Activated CD4-positive, alpha-beta T cell treated with anti-CD3 and anti-CD28 coated beads, Interleukin-2, amount 50 U/mL, for 48 hours (primary cell): ENCODE measurements at places on chromosomes 11 and 22.
A peak's percentile ranks its signal among the peaks of the same experiment; 100 is the strongest.

GRCh38 chr11:71929491-71929890 lies 645 bp downstream of the RNF121 start:
- DNase-seq, result no peak

GRCh38 chr11:123390146-123390545 lies 39.9 kb upstream of the GRAMD1B start:
- no peak for DNase-seq

- peak; percentile 44 for DNase-seq
Measured at GRCh38 chr11:96112192-96113128, 188.6 kb upstream of the MTMR2 start.

DNA sequence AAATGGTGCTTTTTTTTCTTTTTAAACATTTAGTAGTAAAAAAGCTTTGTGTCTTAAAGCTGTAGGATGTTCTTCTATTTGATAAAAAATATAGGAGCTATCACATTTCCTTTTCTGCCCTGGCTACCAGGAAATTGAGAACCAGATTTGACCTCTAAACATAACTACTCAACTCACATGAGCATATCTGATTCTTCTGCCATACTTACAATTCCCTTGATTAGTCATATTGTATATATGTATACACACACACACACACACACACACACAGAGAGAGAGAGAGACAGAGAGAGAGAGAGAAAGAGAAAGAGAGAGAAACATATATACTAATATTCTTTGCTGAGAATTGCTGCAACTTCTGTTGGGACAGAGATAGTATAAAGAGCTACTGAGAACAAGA lies 23.0 kb upstream of the GDPD4 start:
- no peak for DNase-seq

DNA sequence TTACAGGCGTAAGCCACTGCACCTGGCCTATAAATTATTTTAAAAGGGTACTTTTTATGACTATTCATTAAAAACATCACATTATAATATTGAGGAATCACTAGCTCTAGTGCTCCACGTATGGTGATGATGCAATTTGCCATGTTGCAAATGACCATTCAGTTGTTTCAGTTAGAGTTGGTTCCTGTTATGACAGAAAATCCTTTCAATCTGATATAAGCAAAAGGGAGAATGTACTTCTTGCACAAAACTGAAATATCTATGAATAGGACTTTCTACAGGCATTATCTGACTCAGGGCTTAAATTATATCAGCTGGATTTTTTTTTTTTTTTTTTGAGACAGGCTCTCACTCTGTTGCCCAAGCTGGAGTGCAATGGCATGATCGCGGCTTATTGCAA lies 45.6 kb upstream of the RRM1 start:
- no peak for DNase-seq

GRCh38 chr22:49349181-49349835 lies 478.4 kb downstream of the BRD1 start:
- no peak for DNase-seq

GRCh38 chr11:133898031-133898769 lies 52.9 kb upstream of the SPATA19 start:
- no peak for DNase-seq

DNA sequence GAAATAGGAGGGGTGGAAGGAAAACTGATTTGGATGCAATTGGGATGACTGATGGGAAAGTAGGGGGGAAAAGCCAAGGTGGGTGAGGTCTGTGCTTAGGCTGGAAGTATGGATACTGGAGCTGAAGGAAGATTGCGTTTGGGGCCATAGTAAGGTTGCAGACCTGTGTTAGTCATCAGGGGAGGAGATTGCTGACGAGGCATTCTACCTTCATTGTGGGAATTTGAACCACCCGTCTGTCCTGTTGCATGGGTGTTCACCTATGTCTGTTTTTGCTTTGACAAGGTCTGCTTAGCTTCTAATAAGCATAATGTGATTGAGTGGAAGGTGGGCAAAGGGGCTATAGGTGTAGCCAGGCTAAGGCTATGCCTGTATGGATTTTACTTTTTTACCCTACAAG lies 323.8 kb downstream of the BLID start:
- DNase-seq, result no peak

DNA sequence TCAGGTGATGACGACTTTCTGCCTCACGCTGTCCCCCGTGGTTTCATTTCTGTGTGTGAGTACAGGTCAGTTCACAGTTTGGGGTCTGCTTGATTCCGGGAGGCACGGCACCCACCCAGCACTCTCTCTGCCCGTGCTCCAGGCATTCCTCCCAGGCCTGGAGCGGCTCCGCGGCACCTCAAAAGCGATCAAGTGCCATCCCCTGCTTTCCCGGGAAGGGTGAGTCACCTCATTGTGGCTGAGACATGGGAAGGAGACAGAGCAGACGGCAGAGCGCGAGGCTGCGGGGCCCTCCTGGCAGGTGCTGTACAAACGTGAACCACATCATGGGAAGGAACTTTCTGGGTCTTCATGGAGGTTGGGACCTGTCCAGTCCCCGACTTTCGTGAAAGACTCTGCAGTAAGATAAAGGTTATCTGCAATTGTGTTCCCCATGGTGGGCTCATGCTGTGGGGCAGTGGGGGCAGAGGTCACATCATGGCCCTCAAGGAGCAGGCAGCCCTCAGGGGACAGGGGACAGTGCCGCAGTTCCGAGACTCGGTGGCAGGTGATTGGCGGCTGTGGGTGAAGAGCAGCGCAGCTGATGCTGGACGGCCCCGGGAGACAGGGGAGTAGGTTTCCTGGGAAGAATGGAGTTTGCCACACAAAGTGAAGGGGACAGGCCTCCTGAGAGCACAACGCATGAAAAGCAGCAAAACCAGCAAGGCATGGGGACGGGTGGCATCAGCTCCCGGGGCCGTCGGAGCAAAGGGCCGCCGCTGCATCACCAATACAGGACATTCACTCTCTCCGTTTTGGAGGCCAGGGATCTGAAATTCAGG lies 65.3 kb downstream of the CELSR1 start:
- DNase-seq, result no peak

DNA sequence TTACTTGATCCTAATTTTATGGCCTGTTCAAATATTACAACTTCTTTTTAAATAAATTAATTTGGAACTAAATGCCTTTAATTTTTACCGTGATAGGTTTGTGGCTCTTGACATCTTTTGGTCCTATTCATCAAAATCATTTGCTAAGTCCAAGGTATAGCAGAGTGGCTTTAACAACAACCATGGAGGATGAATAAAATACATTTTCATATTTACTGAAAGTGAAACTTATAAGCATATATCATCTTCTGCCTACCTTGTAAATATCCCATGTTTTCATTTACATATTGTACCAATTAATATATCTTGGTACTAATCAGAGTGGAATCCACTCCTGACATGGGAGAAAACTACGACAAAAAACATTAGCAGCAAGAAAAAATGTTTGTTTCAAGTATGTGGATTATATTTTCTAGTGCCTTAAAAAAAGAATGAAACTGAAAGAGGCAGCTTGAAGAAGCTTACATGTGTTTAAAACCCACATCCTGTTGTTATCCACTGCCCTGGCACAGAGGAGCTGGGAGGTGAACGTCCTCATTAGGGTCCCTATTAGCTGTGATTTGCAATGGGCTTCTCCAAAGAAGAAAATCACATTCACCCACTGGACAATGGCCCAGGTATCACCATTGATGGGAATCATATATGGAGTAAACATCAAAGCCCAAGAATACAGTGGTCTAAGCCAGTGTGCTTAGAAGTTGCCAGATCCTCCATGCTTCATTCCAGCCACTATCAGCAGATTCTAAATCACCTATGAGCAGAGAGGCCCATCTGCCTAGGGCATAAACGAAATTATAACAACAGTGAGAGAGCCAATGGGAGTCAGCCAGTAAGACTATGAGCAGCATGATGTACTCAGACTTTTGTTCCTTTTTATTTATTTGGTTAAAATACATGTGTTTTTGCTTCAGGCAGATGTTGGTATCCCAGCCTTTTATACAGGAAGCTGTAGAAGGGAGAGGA lies 84.7 kb downstream of the MAML2 start:
- no peak for DNase-seq

GRCh38 chr22:20440637-20441591 lies 3.3 kb upstream of the SCARF2 start:
- DNase-seq, result no peak
